ENCODE measurements at places on chromosomes 6 and 20.

GRCh38 chr20:48983423-48984400, 62.2 kb downstream of the ARFGEF2 start:
- no peak for DNase-seq

DNA sequence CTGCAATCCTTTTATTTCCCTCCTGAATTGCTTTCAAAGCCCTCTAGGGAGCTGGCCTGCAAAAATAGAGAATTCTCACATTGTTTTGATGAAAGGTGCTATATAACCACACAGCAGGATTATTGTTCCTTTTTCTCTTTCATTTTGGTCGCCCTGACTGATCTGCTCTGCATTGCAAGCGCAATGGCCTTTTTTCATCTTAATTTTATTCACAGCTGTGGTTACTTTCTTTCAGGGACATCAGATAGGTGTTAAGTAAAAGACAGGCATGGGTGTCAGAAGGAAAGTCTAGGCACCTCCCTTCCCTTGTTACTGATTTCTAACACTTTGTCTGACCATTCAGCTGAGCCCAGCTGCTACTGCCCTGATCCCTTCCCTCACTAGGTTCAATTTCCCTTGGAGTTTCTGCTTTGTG, 850.5 kb upstream of the MAP3K7 start:
- no peak for DNase-seq

DNA sequence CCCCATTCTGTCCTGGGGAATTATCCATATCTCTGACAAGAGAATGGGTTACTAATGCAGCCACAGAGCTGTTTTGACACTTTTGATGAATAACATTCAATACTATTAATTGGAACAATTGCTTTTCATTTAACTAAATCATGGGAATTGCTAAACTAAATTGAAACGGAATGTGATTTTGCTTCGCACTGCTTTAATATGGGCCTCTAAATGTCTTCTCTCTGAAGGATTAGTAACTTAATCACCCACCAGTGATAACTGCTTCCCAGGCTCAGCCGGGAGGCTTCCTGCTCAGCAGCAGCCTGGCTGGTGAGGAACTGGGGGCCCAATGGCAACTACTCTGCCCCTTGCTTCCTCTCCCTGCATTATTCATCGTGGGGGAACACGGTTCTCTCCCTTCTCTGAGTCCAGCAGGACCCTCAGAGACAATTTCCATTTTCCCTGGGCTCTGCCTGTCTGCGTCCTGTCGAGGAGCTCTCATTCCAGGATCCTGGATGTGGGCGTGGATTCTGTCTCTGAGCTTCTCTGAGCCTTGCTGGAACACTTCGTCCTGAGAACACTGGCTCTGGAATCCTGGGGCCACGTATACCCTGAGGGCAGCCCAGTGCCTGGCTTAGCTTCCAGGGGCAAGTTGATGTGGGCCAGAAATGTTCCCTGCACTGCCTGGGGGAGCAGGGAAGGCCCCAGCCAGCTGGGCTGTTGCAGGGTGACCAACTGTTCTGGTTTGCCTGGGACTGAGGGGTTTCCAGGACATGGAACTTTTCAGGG, 308.9 kb downstream of the DHX35 start:
- DNase-seq, result no peak

- no peak for DNase-seq
These were observed 88.2 kb downstream of the PREX1 start for GRCh38 chr20:48739395-48740291.

- no peak for DNase-seq
These were observed 117.8 kb downstream of the PXDC1 start for GRCh38 chr6:3633711-3634110.

GRCh38 chr6:101226677-101227135, 166.8 kb upstream of the GRIK2 start:
- DNase-seq, result no peak

DNA sequence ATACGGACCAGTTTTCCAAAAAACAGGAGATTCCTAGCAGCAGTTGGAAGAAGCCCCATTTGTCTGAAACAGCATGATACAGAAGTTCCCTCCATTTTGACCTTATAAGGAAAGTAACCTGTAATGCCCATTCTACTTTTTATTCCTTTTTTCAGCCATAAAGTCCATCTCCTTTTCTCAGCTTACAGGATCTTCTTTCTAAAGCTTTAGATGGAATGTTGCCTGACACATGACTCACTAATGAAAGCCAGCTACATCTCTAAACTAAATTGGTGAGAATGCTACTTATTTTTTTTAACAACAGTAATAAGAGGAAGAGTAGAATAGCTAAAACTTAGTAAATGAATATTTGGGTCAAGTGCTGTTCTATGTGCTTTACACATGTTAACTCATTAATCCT, 234.1 kb downstream of the CDH26 start:
- no peak for DNase-seq

DNA sequence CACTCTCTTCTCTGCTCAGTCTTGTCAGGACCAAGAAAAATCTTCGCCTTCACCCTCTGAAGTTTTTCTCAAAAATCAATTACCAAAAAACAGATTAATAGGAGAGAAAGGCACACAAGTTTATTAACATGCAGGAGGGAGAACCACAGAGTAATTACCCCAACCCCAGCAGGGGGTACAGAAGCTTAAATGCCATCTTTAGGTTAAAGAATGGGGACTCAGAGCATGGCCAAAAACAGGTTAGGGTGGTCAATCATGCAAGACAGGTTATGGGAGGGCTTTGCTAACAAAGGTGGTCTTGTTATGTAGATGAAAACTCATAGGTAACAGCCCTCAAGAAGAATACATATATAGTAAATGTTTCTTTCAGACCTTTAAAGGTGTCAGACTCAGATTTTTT, 100.5 kb upstream of the BTN3A2 start:
- DNase-seq, result no peak

DNA sequence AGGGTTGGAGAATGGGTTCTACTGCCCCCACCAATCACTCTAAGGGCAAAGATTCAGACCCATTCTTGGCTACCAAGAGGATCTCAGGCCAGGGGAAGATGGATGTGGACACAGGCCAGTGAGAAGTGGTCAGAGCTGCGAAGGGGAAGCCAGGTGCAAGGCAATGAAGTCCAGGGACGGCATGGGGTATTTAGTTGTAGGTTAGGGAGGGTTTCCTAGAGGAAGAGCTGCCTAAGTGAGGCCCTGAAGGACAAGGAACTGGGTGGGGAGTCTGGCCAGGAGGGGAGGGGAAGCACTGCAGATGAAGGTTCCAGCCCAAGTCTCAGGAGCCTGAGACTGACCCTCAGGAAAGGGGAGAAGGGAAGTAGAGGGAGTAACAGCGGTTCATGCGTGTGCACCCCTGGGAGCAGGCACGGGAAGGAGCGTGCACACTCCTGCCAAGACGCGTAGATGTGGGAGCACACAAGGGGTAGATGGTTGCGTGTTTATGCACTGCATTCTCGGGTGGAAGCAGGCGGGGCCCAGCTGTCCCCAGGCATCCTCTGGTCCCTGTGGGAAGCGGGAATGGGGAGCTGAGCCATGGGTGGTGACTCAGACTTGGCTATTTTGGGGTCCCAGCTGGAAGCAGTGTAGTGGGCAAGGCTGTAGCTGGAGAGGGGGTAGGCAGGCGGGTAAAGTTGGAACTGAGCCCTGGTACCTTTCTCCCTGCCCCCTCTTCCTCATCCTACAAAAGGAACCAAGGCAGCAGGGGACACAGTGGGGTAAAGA, 3.3 kb downstream of the ACTL10 start:
- no peak for DNase-seq

DNA sequence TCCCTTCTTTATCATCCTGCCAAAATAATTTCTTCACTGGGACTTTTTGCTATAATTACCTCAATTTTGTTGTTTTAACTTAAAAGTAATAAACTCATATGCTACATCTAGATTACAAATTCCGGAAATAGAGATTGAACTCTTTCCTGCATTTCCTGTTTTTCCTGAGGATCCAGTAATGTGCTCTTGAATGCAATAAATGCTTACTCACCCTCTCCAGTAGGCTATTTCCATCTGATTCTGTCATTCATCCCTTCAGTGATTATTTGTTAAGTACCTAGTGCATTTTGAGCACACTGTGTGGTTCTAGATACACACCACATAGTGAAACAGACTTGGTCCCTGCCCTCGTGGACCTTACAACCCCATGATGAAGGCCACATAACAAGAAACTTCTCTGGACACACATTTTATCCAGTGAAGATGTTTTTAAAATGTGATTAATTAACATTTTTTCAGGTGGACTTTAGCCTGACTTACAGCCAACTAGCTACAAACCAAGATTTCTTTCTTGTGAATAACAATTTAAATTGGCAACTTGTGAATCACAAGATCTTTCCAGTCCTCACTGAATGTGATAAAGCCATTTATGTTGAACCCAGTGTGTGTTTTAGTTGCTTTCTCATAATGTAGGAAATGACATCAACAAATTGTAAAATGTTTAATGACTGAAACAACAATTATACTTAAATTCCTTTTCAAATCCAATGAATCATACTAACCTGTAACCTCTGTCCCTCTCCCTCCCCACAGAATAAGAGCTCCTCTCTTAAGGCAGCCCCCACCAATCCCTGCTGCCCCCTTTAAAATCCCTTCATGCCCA, 272.3 kb downstream of the KHDC1L start:
- no peak for DNase-seq

GRCh38 chr20:6121504-6121903, 1.3 kb downstream of the FERMT1 start:
- DNase-seq, result no peak

DNA sequence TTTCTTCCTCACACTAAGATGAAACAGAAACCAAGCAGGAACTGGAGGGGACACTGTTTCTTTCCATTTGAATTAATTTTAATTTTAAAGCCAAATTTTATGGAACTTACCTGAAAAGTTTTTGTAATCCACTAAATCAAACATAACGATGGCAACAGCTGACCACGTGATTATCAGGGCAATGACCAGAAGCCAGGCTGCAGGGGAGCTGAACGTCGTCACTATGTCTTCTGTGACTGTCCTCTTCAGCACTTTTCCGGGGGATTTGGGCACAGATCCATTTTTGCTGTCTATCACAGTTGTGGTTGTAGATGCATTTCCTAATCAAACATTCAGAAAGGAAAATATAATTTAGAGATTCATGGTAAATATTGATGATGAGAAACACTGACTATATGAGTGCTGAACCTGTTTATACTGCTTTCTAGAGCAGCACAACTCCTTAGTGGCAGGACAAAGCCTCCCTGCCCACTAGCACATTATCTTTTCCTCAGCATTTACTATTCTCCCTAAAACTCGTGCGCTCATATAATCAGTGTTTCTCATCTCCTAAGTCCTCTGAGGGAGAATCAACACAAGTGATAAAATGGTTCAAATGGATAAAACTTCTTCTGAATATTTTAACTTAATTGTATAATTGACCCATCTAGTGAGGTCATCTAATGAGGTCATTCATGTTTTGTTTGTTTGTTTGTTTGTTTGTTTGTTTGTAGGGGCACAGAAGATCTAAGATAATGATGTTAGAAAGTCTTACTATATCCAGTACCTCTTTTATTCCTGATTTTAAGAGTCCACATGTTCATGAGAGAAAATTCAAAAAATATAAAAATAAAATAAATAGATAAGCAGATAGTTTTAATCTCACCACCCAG, 65.7 kb downstream of the TRDN start:
- DNase-seq, result no peak

DNA sequence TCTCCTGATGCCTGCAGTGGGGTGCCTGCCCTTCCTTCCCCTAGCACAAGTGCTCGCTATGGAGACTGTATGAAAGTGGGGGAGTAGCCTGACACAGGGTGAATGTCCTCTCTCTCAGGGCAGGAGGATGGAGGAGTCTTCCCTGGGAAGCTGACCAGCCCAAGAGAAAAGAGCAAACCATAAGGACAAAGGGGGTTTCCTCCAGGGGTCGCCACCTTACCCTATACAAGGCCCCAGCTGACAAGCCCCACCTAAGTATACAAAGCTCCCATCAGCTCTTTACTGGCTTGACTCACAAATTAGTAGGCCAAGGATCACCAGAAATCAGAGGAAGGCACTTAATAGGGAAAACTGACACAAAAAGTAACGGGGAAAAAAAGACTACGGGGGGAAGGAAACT, 54.1 kb downstream of the PLAGL1 start:
- DNase-seq, result no peak

GRCh38 chr6:148746363-148747144, at the start of gene UST:
Gene UST, plus strand, starts transcription at chr6:148747030. Its CDS starts 401 bp downstream, at chr6:148747431.
- peak; percentile 18 for DNase-seq

GRCh38 chr6:34714663-34715062, 18.1 kb upstream of the ILRUN start:
- DNase-seq, result no peak

GRCh38 chr6:111780393-111780792, 92.9 kb downstream of the FYN start:
- no peak for DNase-seq

GRCh38 chr6:113763311-113763766, 93.8 kb upstream of the MARCKS start:
- no peak for DNase-seq

GRCh38 chr6:166389119-166389518, 6.4 kb upstream of the MPC1 start:
- no peak for DNase-seq

DNA sequence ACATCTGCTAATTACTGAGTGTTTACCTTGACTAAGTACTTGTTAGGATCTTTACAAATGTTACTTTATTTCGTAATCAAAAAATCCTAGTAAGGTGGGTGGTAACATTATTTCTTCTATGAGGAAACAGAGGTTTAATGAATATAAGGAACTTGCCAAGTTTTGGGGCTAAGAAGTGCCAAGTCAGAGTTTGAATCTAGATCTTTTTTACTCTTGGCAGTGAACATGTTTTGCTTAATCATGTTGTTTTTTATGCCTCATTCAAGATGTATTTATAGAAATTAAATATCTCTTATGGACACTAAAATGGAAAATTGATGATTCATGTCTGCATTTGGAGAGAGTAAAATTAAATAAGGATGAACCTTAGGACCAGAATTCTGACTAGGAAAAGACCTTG, 393.7 kb downstream of the UTRN start:
- DNase-seq, result no peak

DNA sequence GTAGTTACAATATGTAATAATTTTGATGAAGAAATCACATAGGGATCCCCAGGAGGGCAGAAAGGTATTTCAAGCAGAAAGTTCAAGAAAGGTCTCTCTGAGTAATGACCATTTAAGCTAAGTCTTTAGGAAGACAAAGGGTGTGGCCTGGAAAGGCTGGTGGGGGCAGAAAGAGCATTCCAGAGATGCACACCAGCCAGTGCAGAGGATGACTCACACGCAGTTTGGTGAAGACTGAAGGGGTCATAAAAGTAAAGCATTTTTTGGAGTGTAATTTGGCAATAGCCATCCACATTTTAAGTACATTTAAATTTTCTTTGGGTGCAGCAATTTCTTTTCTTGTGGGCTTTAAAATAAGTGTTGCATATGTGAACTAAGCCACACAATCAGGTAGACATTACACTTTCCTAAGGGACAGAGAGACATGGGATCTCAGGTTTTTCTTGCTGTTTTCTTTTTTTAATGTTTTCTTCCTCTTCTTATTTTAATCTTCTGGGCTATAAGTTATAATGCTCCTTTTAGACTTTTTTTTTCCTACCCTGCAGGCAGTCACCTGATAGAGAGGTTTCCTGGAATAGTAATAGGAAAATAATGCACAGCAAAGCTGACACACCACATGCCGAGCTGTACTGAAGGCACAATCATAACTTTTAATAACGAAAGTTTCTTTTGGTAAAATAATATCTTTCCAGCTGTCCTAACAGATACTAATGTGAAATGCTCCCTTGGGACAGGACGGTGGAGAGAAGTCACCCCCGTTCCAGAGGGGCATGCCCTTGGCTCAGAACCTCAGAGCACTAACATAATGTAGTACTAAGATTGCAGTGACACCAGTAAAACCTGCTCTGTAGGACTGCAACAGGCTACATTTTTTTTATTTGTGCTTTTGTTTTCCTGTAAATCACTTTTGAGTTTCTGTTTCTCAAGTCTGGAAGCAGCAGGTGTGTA, 49.6 kb upstream of the PTPRK start:
- DNase-seq, result no peak

- DNase-seq, result no peak
These were observed 180.9 kb upstream of the RREB1 start for GRCh38 chr6:6926856-6927255.
